ENCODE measurements at places on chromosomes 16 and 17.

- DNase-seq: no peak
These were observed 381 bp upstream of the HSD11B2 start for GRCh38 chr16:67430504-67430976.

DNA sequence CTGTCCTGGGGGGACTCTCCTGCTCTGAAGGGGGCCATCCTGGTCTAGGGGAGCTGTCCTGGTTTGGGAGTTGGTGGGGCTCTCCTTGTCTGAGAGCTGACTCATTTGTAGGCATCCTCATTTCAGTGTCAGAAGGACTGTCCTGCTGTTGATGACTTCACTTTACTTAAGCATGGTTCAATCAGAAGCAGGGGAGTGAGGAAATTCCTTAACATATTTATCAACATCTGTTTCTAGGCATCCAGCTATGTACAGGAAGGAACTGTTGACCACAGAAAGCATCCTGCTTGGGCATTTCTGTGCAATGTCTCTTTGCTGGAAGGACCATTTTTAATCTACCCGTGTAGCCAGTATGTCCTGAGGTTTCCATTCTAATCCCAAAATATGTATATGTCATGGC lies 502.7 kb upstream of the HSBP1 start:
- no peak for DNase-seq

GRCh38 chr17:72407336-72407909 lies 286.6 kb downstream of the SOX9 start:
- no peak for DNase-seq

DNA sequence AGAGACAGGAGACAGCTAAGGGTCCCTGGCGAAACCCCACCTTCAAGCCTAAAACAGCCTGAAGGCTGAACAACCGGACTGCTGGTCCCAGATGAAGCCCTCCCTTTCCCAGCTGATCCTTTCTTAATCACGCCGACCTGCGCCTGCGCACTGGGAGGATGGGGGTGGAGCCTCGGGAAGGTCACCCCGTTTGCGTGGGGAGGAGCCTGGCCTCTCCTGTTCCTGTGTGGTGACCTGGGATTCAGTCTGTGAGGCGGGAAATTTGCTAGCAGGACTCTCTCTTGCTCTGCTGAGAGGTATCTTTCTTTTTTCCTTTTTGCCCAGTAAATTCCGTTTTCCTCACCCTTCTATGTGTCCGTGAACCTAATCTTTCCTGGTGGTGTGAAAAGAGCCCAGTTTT lies 9.6 kb downstream of the FAM20A start:
- no peak for DNase-seq

DNA sequence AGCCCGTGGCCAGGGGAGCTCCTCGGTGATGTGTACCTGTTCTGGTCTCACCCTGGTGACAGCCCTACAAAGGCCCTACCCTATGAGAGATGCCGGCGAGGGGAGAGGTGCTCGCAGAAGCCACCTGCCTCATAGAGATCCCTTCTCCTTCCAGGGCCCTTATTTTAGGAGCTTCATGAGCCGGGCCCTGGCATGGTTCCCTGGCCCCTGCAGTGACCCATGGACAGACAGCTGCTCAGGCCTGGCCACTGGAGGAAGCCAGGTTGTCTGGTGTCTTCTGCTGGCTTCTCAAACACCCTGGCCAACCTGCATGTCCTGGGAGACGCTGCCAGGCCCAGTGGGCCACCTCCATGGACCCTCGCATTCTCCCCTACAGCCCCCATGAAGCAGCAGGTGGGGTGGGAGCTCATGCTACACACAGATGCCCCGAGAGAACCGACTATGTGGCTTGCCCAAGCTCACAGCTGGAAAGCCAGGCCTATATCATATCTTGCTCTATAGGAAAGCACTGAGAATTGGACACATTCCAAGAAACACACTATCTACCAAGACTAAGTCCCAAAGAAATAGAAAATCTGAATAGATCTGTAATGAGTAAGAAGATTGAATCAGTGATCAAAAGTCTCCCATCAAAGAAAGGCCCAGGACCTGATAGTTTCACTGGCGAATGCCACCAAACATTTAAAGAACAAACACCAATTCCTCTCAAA lies 7.2 kb upstream of the AATK start:
- DNase-seq: no peak

- no peak for DNase-seq
These were observed 2.5 kb upstream of the MYH4 start for GRCh38 chr17:10471858-10472257.

- DNase-seq: no peak
These were observed 172.7 kb downstream of the ANKFN1 start for GRCh38 chr17:56326001-56326359.

- no peak for DNase-seq
These were observed 9.2 kb downstream of the SNN start for GRCh38 chr16:11677451-11677951.

DNA sequence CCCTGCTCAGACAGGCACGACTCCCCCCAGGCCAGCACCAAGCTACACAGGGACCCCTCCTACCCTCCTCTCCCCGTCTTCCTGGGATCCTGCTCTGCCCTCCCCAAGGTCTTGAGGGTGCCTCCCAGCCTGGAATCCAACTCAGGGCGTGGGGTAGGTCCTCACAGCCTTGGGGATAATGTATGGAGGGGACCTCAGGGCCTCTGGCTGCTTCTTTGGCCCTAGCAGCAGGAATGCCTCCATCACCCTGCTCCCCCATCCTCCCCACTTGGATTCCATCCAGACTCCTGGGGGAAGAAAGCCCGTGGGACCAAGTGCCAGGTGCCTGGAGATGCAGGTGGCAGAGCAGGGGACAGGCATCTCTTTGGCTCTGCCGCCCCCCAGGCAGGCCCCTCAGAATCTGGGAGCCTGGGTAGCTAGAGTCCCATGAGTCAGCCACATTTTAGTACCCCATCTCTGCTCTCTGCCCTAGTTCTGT lies 10.7 kb upstream of the STAC2 start:
- DNase-seq: no peak

- no peak for DNase-seq
These were observed 25.9 kb downstream of the MYH3 start for GRCh38 chr17:10631048-10631700.

DNA sequence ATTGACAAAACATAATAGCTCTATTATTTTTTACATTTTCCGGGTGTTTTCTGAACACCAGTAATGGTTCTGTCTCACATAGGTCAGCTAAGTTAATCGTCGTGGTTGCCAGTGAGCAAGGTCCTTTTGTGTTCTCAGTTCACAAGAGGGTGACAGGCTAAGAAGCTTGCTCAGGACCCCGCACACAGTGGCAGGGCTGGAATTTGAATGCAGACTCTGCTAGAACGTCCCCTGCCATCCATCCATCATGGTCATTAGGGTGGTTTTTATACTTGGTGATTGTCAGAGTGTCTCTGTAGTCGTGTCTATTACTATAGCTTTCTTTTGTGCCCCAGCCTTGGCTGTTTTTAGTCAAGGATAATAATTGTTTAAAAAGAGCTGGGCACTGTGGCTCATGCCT lies 176.2 kb downstream of the SNX29 start:
- no peak for DNase-seq

DNA sequence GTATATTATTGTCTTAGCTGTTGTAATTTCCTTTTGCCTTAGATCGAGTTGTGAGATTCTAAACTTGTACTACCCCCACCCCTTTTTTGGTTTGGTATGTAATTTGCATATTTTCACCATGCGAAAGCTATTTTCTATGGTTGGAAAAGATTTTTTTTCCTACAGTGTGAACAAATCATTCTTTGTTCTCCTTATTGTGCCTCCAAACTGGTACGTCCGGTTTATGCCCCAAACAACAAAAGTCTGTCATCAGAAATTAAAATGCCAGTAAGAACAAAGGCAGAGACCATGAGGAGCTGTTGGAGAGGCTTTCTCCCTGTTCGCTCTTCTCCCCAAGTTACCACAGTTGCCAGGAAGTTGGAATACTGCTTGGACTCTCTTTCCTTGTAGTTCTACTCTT lies 66.1 kb downstream of the BCAS3 start:
- no peak for DNase-seq

DNA sequence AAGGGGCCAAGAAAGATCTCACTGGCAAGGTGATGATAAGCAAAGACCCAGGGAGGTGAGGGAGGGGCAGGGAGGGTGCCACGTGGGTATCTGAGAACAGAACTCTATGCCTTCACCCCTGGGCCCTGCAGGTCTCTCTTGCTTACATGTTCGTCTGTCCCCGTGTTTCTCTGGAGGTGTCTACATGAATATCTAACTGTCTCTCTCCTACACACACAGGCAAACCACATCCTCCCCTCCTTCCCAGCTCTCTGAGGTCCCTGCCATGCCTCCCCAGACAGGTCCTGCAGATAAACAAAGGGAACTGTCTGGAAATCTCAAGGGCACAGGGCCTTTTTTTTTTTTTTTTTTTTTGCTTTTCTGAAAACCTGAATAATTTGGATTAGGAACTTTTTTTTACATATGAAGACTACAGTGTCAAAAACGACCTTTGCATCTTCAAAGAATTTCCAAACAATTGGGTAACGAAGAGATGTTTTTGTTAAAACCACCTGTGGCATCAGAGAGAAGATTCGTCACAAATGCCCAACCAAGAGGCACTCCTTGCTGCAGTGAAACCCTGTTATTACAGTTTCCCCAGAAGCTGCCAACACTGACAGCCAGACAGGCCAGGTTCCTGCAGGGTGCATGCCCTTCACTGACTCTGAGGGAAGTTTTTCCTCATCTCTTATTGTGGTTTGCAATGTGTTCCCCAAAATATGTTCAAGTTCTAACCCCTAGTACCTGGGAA lies 17.8 kb downstream of the PLLP start:
- DNase-seq: no peak

- DNase-seq: no peak
These were observed 481.3 kb downstream of the TMEM114 start for GRCh38 chr16:8108991-8109509.

DNA sequence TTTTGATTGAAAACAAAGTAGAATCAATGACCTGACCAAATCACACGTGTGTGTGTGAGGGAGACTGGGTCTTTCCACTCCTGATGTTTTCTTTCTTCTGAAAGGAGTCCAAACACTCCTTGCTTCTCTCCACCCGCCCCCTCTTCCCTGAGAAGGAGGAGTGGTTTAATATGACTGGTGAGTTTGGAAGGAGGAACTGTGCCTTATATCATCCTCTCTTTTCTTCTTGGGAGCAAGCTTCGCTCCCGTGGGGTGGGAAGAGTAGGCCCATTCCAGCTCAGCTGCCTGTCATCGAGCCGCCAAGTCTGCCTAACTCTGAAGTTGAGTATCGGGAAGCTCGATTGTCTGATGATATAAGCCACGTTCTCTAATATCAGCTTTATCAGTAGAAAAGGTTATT lies 96.5 kb downstream of the YPEL2 start:
- DNase-seq: no peak

GRCh38 chr17:40348562-40349476 lies 15.7 kb downstream of the GJD3 start:
- DNase-seq: no peak

GRCh38 chr16:66810391-66810790 lies 9.0 kb upstream of the TERB1 start:
- no peak for DNase-seq

DNA sequence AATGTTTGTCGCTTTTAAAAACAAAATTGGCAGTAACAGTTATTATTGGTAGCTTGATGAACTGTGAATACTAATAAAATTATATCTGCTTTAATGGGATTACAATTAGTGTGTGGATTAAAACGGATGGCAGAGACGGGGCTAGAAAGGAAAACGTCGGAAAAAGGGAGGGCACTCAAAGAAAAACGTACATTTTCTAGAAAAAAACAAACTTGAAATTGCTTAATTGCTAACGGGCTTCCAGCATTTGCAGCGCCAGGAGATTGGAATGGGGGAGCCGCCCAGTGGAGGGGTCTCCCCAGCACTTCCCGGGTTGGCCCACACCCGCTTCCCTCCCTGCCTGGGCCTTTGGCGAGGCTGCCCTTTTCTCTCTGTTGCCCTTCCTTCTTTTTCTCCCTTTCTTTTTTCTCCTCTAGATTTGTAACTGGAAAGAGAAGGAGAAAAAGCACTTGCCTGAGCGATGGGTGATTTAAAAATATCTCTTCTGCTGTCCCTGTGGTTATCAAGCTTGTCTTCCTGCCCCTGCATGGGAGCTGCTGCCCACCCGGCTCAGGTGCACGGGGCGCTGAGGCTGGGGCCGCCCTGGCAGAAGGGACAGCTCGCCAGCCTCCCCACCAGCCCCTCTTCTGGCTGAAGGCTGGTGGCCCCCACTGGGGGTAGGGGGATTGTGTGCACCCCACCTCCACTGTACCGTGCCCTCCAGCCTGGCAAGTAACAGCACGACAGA lies 5.9 kb downstream of the BAHCC1 start:
- no peak for DNase-seq

DNA sequence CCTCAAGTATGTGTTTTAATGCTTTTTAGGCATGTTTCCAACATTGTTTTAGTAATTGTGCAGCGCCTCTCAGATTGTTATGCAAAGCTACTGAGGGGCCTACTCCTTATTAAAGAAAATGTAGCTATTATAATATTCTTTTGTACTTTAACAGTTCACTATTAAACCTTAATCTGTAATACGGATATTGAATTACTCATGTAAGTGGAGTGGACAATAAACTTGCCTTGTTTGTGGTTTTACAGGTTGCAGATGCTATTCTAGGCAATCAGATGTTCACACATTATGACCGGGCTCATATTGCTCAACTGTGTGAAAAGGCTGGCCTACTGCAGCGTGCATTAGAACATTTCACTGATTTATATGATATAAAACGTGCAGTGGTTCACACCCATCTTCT lies 41.0 kb downstream of the PTRH2 start:
- no peak for DNase-seq

- DNase-seq: no peak
These were observed 6.4 kb upstream of the CEP20 start for GRCh38 chr16:15894571-15895374.

DNA sequence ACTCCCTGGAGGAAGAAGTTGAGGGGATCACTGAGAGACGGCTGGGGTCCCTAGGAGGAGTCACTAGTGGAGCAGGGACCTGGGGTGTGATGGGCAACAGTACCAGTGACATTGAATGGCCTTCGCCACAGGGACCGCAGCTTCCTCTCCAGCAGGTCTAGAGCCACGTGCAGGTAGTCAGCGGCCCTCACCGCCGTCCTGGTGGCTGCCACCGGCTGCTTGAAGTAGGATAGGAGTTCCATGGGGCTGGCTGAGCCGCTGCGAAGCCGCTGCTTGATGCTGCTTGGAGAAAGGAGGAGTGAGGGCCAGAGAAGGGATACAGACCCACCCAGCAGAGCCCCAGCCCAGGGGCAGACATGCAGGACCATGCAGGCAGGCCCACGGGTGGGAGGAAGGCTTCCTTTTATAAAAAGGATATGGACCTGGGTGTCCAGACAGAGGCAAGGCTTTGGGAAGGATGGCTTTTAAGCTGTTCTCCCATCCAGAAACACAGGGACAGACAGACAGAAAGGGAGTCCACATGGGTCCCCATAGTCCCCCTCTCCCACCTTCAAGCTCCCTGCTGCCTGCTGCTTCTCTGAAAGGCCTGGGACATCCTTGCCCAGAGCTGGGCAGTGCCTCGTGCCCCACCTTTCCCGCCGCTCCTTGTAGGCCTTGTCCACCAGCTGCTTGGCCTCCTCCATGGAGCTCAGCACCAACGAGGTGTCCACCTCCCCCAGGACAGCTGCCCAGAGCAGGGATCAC lies 827 bp downstream of the MPO start:
- DNase-seq: no peak

- DNase-seq: peak; percentile 50
These were observed 9.7 kb downstream of the RMI2 start for GRCh38 chr16:11354733-11355574.
